Right renal cortex interstitium (tissue), 3 donors: ENCODE measurements at places on chromosomes 5 and 9. TPM values are rescaled to one million over a fixed set of nuclear protein-coding genes. Genes with fewer than 3 reads are reported as not detected.

DNA sequence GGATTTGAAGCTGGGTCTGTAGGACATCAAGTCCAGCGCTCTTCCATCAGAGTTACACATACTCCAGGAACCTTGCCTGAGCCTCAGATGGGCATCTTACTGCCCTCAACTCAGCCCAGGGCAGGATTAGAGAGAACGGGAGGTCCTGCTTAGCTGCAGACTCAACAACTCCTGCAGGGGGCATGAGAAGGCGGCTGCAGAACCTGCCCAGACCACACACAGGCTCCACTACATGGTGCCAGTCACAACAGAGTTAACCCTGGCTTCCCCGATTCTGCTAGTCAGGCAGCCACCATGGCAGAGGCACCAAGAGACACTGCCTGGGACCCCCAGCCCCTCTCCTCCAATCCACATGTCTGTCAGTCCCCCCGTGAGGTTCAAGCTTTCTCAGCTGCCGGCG, 23.9 kb upstream of the CPLX2 start:
- DNase-seq: no peak

NR4A3 gene
- polyA plus RNA-seq: 0.46 TPM

MYOZ3 gene
- 6.2 TPM for polyA plus RNA-seq

DNA sequence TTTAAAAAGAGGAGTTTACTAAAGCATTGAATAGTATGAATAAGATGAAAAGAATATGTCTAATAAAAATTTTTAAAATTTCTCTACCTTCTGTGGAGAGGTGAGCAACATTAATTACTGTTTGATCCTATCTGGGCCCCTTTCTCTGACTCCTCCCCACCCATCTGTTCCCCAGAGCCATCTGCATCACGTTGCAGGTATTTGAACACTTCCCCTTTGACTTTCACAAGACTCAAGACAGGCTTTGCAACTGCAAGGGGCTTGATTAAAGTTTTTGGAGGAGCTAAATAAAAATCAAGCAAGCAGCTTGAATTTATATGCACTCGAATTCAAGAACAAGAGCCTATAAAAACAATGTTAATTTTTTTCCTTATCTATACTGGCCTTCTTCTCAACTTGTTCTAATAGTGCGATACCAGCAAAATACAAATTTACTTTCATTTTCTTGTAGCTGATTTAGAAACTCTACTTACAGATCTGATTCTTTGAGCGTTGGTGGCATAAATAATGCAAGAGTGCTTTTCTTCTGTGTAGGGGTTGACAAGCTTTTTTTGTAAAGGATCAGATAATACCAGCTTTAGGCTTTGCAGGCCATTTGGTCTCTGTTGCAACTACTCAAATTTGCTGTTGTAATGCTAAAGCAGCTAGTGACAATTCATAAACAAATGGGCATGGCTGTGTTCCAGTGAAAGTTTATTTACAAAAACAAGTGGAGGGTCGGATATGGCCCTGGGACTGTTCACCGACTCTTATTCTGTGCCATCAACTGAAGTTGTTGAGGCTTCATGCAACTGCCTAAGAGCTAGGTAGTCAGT, 21.2 kb downstream of the TXNDC8 start:
- no peak for DNase-seq

DNA sequence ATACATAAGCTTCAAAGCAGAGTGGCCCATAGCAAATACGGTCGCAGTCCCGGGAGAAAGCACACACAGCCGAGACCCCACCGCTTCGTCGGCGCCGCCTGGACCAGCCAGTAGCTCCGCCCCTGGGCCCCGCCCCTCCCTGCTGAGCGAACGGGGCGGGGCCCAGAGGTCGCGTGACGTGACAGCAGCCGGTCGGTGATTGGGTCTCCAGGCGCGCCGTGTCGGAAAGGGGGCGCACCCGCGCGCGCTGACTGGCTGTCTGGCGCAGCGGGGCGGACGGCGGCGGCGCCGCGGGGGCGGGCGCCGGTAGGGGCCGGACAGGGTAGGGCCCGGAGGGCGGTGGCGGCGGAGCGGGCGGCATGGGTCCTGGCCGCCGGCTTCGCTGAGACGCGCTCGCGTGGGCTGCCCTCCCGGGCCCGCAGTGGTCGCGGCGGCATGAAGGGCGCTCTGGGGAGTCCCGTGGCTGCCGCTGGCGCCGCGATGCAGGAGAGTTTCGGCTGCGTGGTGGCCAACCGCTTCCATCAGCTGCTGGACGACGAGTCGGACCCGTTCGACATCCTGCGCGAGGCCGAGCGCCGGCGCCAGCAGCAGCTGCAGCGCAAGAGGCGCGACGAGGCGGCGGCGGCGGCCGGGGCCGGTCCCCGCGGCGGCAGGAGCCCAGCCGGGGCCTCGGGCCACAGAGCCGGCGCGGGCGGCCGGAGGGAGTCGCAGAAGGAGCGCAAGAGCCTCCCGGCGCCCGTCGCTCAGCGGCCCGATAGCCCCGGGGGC, at the start of gene HABP4:
Gene HABP4 (plus strand): TSS at position 325 of the 768 bp plus-strand sequence. CDS start 111 bp downstream, at position 436.
- peak; percentile 81 for DNase-seq

DNA sequence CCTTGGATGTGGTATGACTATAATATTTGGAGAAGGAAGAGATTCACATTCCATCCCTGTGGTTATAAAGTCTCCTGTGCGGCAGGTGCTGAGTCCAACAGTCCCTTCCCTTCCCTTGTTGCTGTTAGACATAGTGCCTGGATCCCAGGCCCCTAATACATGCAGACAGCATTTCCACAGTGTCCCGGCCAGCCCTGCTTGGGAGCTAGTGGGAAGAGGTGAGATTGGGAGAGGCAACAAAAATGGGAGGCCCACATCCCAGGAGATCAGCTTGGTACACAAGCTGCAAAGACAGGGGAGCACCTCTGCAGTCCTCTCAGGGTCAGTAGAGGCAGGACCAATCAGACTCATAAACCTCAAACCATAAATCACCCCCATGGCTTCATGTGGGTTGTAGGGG, 3.3 kb upstream of the NEURL1B start:
- DNase-seq: no peak

DNA sequence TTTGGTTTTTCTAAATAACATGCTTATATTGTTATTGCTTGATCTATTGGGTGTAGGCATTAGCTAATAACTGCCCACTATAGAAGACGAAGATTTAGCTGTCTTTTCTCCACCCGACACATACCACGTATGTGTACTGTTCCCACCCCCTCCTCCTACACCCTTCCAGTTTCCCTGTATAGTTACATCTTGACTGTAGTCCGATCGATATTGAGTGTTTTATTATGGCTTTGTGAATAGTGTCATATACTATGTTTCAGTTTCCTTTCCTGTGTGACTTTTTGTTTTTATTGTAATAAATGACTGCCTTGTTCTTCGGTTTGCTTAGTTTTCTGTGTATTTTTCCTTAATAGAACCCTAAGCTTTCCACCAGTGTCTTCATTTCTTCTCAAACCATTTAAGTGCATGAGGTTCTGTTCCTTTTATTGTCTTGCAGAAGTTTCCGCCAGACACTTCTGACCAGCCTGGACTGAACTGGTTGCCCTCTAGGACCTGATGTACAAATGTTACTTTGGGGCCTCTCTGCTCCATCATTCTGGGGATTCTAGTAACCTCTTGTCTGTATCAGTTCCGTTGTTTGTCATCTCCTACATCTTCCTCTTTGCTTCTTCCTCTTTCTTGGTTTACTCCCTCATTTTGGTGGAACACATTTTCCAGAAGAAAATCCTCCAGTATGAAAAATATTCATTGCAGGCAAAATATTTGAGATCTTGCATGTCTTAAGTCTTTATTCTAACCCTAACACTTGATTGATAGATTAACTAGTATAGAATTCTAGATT, 61.8 kb downstream of the PRKACG start:
- DNase-seq: no peak

DNA sequence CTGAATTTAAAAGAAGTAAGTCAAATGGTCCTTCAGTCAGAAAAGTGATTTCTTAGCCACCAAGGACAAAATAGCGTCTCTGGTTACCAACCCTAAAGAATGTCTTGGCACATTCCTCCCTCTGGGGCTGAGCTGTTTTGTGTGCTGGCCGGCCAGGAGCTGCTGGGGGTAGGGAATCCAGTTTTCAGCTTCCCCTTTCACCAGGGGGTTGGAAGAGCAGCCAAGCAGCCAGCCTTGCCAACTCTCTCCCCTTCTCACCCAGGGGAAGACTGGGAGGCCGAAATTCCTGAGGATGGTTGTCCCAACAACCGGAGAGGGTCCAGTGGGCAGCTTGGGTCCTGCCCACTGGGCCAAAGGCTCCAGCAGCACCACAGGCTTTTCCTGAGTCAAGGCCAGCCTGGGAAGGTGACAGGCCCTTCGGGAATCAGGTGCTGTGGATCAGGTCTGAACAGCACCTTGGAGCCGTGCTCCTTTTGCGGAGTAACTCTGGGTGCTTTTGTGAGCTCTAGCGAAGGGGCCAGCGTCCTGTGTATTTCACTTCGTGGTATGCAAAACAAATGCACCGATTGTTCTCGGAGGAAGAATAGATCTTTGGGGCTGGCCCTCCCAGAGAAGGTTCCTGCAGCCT, 4.2 kb downstream of the WWC1 start:
- DNase-seq: no peak

DNA sequence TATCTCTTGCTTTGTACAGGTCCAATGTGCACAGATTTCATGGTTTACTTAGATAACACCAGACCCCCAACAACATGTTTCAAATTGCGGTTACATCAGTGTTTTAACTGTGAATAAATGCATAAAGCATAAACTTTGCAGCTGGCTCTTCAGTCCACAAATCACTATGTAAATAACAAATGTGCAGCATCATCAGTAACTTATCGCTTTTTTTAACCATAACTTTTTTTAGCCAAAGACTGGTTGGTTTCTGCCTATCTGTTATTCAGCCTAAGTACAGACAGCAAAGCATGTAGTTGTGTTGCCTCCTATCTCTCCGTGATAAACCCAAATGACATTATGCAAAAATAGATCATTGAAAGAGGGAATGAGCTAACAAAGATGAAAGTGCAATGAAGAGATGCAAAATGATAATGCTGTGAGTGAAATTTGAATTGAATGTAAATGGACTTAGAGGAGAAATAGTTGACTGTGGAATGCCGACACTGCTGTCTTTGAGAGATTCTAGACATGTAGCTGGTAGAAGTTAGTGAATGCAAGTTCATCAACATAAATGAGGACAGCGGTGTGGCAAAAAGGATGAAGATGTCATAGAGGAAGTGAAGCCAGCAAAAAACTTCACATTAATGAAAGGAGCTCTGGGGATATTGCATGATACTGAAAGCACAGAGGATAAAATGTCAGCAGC, 108.8 kb downstream of the PDE8B start:
- no peak for DNase-seq

- no peak for DNase-seq
Observed at GRCh38 chr5:138874241-138874640, 894 bp downstream of the LRRTM2 start.

DNA sequence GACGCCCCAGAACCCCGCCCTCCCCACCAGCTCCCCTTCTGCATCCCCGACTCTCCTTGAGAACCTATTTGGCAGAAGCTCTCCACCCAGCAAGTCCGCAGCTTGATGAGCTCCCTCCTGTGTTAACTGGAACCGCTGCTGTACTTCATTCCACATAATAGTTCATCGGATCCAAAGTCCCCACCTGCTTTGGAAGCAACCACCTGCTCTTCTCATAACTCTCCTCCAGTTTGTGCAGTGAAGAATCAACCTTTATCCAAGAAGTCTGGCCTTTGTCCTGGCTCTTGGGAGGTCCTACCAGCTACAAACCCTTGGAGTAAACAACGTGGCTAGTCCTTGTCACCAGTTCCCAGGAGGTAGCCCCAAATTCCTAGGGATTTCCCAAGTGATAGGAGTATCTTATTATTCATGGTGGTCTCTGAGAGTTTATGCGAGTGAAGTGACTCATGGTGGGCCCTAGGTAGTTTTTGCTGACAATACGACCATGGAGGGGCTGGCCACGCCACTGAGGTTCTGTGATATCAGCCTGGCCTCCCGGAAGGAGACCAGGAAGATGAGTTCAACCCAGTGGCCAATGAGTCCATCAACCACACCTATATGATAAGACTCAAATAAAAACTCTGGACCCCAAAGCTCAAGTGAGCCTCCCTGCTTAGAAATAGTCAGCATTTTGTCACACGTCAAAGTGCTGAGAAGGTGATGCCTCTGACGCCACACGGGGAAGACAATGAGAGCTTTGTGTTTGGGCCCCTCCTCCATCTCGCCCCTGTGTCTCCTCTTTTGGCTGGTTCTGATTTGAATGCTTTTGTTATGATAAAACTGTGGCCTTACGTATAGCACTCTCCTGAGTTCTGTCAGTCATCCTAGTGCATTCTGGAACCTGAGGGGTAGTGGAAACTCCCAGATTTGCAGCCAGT, 3.6 kb upstream of the IL4 start:
- no peak for DNase-seq

SPINK4 gene
- not detected for polyA plus RNA-seq

DNA sequence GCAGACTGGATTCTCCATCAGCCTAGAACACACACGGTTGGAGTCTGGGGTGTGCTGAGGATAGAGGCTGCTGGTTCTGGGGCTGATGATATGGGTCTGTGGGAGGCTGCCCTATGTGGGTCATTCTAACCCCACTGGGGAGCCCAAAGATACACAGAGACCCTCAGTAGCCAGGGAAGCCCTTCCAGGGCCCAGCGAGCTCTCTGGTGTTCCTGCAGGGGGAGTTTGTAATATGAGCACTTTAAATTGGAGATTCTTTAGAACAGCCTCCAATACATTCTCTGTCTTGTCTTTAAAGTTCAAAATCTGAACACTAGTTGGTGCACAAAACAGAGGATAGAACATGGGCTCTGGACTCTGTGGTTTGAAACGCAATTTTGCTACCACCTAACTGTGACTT, 2.4 kb downstream of the ACTL7A start:
- DNase-seq: no peak

GRCh38 chr5:124920909-124921666, 174.6 kb upstream of the ZNF608 start:
- DNase-seq: no peak

GAPT gene
- polyA plus RNA-seq: 1.7 TPM

DEPDC1B gene
- polyA plus RNA-seq: 26.0 TPM

MARCOL gene
- polyA plus RNA-seq: not detected

DNA sequence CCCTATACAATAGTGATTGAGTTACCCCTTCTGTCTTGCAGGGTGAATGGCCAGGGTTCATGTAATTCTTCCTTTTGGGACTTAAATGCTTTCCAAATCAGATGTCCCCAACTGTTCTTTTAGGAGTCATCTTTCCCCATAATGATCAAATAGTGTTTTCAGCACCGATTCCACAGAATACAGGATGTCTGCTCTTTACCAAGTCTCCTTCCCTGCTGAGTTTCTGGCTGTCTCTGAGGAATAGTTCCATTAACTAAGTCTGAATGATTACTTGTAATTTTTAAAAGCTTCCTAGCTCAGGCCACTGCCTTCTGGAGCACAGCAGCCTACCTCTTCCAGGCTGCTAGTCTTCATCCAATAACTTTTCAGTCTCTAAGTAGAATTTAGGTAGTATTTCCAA, 630.7 kb upstream of the ZNF608 start:
- no peak for DNase-seq

DNA sequence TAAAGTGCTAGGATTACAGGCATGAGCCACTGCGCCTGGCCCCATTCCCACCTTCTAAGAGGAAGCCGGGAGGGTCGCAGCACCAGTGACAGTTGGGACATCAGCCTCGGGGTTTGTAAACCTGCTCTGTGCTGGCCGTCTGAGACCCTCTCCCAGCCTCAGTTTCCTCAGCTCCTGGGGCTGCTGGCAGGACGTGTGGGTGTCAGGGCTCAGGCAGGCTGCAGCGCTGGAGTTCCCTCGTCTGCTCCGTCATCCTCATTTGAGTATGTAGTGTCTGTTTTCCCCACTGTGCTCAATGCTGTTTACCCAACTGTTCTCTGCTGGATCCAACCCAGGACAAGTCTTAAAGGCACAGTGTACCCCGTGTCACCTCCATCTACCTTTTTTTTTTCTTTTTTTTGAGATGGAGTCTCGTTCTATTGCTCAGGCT, 2.0 kb upstream of the NINJ1 start:
- no peak for DNase-seq

TAF11L5 gene
- not detected for polyA plus RNA-seq

GRCh38 chr9:133137451-133138231, 16.6 kb upstream of the RALGDS start:
- DNase-seq: no peak
